NCI-H1436 treated with DMSO at 0.1 percent for 48 hours (cell line): ENCODE measurements at places on chromosomes 2 and 18.
A peak's percentile ranks its signal among the peaks of the same experiment; 100 is the strongest.

DNA sequence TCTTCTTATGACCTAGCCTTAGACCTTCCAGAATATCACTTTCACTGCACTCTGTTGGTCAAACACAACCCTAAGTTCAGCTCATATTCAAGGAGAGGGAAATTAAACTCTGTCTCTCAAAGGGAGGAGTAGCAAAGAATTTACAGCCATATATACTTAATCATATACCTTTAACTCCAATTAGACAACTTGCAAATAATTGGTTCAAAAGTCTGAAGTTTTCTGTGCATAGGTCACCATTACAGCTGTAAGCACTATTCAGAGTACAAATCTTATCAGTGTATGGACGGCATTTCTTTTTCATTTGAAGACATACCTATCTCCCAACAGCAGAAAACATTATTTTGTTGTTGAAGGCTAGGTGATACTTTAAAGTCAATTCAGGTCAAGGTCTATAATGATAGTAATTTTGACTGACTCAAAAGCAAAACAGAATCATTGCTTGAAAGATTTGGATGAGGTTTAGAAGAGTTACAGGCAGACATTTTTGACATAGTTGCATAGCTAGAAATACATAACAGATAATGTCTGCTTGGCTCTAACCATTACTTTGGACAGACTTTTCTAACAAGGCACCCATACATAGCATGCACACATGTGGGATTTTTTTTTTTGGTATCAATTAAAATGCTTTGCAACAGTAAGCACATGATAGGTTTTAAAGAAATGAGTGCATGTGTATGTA lies 131.5 kb downstream of the CPS1 start:
- no peak for DNase-seq

DNA sequence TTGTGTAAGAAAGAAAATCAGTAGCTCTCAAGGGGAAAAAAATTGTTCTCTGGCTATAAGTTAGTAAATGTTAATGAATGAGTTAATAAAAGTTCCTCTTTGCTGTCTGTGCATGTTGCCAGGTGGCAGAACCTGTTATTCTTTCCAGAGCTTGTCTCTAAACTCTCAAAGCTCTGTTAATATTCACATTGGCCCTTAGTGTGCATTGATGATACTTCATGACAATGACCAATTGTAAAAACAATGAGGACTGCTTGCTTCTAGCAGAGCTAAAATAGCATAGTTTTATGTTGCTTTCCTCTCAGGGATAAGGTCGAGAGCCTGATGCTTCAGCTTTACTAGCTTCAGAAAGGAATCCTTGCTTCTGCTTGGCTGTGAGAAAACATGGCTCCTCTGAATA lies 91.5 kb downstream of the RAD51AP2 start:
- no peak for DNase-seq

GRCh38 chr2:64698668-64699444 lies 45.1 kb upstream of the SERTAD2 start:
- DNase-seq = no peak

DNA sequence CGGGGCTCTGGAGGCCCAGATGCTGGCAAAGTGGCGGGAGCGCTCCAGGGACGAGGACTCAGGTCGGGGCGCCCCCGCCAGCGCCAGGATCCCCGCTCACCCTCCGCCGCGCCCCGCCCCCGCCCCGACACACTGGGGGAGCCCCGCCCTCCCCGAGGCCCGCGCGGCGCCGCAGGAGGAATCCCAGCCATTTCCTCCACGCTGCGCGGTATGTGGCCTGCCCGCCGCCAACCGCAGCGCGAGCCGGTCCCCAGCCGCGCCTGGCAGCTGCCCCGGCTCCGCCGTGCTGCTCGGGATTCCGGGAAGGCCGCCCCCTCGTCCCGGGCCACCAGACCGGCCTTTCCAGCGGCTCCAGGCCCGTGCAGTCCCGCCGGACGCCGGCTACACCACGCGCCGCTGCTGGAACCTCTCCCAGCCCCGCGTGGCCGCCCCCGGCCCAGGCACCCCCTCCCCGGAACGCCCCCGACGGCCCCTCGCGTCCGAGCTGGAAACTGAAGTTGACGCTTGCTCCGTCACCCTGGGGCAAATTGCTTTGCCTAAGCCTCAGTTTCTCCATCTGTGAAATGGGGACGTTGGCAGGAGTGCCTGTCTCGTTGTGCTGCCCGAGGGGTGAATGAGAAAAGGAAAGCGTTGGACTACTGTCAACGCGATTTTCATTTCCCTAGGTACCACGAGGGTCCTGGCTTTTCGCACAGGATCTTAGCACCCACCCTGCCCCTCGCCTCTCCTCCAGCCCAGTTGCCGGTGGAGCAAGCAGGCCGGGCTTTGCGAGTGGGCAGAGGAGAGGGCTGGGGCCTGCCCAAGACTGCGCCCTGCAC lies 53.6 kb downstream of the PKDCC start:
- no peak for DNase-seq

DNA sequence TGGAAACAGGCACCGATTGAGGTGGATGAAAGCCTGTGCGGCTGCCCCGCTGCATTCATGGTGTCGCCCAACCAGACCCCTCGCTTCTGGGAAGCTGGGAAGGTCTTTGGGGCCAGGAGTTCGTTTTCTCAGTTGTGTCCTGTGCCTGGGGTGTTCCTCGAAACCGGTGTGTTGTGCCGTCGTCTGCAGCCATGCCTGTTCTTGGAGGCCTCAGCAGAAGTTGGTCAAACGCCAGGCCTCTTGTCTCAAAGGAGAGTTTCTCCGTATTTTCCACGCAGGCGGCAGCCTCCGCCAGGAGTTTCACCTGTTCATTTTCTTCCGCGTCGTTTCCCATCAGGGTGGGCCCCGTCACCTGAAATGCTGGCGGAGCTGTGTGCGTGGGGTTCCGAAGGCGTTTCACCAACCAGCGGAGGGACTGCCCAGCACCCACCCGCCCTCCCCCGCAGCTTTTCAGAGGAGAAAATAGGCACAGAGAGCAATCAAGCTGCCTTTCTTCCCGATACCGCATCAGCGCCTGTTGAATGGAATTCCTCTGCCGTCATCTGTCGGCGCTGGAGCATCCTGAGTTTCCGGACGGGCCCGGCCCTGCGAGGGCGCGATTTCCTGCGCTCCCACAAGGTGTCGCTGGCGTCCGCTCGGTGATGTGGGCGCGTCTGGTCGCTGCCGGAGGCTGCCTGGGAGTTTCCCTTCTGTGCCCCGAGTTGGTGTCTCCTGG lies 17.0 kb upstream of the NFATC1 start:
- DNase-seq = no peak

DNA sequence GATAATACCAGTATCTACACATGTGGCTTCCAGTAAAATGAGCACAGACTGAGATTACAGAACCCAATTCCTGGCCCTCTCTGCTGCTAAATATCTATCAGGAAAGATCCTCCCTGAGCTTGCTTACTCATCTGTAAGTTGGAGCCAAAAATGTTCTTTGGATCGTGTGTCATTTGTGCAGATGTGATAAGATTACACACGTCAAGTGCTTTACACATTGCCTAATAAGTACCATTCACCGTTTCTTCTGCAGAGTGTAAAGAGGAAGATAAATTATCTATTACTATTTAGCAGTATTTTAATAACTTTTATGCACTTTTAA lies 23.2 kb upstream of the SLC20A1 start:
- no peak for DNase-seq

- DNase-seq = no peak
Observed at GRCh38 chr18:45084206-45084605, 403.5 kb downstream of the SETBP1 start.

- no peak for DNase-seq
Observed at GRCh38 chr2:238267341-238267710, 21.1 kb downstream of the PER2 start.

- DNase-seq = no peak
Observed at GRCh38 chr2:153059338-153060052, 341.1 kb downstream of the ARL6IP6 start.

GRCh38 chr18:35143622-35144596 lies 96.9 kb upstream of the ZNF397 start:
- DNase-seq = peak; percentile 38

DNA sequence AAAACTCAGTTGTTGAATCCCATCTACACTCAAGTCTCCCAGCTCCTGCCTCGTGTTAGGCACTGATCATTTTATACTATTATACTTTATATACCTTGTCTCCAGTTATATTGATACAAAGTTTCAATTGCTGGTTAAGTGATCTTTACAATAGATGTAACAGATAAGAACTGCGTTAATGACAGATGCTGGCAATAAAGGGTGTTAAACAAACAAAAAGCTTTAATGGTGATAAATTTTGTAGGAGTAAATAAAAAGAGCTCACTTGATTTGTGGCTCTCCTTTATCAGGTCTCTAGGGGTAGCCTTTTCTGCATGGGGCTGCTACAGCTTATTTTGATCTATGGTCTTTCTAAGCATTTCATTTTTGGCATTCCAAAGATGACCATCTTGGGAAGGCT lies 106.9 kb upstream of the GAREM1 start:
- no peak for DNase-seq

- DNase-seq = no peak
Observed at GRCh38 chr2:108454440-108454839, 5.4 kb downstream of the GCC2 start.

- DNase-seq = no peak
Observed at GRCh38 chr18:47718646-47719045, 211.8 kb downstream of the SMAD2 start.

DNA sequence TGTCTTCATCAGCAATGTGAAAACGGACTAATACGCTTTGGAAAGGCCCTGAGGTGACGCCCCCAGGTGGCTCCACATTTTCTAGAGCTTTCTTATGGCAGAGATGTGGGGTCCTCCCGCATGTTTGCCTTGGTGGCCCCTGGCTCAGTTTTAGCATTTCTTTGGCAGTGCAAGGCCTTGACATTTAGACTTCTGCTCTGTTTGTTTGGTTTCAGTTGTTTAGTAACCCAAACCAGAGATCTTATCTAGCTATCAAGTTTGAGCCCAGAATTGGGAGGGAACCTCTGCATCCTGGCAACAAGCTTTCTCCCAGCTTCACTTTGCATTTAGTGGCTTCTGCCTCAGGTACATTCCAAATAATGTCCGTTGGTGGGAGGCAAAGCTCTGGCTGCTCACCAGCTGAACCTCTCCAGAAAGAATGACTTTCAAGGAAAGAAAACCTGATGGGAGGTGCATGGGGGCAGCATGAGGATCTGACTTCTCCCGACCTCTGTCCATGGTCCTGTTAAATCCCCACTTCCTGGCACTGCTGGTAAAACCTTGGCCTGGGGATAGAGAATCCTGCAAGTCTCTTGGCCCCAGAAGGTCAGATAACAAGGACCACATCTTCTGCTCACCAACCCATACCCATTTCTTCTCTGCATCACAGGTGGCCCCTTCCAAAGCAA lies 12.0 kb upstream of the MBP start:
- no peak for DNase-seq

DNA sequence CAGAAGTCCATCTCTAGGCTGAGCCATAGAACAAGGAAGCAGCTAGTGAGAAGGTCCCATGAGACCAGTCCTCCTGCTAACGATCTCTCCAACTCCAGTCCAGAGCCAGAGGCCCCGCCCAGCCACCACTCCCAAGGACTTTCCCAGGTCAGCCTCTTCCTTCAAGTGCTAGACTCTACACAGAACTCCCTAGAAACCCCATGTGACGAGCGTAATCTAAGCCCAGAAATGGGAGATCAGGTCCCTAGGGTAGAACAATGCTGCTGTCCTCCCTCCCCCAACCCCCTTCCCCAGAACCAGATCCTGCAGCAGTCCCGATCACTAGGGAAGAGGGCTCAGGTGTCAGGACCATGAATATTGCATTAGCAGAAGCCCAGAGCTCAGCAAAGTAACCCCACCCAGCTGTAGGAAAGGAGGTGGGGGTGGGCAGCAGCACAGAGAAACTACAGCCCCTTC lies 6.9 kb downstream of the DCTN1 start:
- DNase-seq = peak; percentile 78

GRCh38 chr2:182915369-182916326 lies 49.2 kb upstream of the FRZB start:
- DNase-seq = no peak

- DNase-seq = no peak
Observed at GRCh38 chr2:60516383-60516811, 37.1 kb downstream of the BCL11A start.

DNA sequence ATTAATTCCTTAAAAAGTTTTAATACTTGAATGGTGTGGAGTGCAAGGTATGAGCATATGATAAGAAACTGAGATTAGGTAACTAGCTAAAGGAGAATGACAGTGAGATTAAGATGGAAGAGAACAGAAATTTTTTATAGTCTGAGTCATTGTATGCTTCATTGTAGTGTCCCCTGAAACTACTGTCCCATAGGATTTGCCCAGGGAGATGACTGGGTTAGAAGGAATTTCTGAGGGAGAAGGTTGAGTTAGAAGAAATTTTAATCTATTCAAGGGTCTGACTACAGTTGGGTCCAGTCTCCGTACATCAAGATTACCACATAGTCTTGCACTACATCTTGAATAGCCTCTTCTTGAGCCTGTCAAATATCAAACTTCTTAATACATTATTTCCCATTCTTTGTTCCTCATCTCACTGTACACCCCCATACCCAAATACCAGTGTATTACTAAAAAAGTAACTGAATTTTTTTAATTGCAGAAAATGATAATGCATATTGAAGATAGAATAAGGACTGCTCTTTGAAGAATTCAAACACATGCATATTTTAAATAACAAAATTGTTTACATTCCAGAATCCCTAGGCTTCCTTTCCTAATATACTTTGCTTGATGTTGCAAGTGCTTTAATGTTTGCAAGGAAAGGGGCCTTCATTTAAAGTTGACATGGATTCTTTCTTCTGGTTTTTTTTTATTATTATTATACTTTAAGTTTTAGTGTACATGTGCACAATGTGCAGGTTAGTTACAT lies 314.3 kb upstream of the COL3A1 start:
- no peak for DNase-seq

DNA sequence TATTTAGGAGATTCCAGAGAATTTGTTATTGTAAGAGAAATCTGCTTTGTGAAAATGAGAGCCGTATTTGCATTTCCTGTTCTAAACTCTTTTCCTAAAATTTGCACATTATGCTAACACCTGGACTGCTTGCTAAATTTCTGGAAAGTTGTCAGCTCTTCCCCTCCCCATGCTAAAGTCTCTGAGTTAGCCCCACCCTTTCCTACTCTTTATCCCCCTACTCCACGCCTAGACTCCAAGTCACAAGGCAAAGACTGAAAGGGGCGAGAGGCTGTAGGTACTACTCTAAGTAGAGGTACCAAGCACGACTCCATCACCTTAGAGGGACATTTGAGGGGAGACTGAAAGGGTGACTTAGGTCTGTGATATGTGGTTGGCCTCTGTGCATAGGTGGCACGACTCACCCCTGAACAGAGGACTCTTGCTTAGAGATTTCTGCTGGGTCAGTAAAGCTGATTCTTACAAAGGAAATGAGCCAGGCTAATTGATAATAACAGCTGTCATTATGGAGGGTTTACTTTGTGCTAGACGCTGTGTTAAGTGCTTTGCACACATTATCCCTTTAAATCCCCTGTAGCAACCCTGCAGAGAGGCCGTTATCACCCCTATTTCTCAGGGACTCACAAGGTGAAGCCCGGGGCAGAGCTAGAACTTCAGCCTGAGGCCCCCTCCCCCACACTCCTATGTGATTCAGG lies 373.5 kb downstream of the EN1 start:
- DNase-seq = peak; percentile 21

- DNase-seq = no peak
Observed at GRCh38 chr2:191582355-191582754, 95.6 kb upstream of the NABP1 start.

GRCh38 chr2:72989770-72990556 lies 72.6 kb downstream of the EMX1 start:
- DNase-seq = no peak
